ENCODE measurements at places on chromosomes 1 and 21.
A peak's percentile ranks its signal among the peaks of the same experiment; 100 is the strongest.

GRCh38 chr1:14259191-14259757 lies 339.2 kb upstream of the KAZN start:
- DNase-seq: no peak

GRCh38 chr1:39178541-39179431 lies 25.7 kb upstream of the MACF1 start:
- DNase-seq: no peak

DNA sequence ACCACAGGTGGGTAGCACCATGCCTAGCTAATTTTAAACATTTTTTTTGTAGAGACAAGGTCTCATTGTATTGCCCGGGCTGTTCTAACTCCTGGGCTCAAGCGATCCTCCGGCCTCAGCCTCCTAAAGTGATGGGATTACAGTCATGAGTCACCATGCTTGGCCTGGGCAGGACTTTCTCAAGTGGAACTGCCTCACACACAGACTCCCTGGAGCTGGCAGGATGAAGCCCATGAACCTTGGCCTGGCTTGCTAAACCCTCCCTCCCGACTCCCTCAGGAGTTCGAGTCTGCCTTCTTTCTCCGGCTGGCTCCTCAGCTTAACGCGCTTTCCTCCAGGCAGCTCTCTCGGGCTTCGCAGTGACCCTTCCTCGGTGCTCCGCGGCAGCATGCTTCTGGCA lies 7.7 kb upstream of the ECE1 start:
- no peak for DNase-seq

DNA sequence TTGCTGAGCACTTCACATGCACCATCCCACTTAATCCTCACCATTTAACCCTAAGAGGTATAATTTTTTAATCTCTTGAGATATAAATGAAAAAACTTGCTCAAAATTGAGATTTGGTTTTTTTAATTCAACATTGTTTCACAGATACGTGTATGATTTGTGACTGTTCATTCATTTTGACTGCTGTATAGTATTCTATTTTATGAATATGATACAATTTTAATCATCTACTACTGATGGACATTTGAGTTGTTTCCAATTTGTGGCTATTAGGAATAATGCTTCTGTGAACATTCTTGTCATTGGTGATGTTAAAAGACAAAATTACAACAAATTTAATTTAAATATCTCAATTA lies 617 bp upstream of the ZMYM6 start:
- no peak for DNase-seq

DNA sequence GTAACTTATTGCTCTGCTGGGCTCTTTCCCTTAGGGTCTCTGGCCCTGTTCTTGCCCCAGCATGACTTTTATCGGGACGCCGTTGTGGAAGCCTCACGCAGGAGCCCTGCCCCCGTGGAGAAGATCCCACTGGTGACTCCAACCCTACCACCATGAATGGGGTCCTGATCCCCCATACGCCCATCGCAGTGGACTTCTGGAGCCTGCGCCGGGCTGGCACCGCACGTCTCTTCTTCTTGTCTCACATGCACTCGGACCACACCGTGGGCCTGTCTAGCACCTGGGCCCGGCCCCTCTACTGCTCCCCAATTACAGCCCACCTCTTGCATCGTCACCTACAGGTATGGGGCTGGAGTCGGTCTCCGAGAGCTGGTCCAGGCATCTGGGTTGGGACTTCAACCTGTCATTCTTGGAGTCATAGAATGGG lies 322 bp downstream of the DCLRE1B start:
- DNase-seq: no peak

DNA sequence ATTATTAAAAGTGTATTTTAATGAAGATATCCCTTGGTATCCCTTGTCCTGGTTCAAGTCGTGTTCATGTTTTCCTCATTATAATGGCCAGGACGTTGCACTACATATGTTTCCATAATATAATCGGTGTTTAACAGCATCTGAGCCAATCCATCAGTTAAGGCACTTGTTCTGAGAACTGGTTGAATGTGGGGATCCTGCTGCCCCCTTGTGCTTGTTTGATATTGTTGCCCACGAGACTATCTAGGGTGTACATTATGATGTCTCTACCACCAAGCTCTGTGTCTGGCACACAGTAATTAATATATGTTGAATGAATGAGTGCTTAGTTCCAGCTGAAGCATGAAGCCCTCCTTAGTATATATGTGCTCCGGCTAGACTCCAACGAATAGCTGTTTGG lies 193.0 kb downstream of the CACNA1E start:
- DNase-seq: no peak

DNA sequence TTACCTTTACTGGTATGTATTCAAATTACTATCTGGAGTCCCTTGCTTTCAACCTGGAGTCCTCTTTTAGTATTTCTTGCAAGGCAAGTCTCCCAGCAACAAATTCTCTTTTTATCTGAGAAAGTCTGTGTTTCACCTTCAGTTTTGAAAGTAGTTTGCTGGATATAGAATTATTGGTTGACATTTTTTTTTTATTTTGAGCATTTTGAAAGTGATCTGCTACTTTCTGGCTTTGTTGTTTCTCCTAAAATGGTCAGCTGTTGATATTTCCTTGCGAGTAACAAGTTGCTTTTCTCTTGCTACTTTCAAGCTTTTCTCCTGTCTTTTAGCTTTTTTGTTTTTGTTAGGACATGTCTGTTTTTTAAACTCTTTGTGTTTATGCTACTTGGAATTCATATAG lies 126.1 kb downstream of the TRIM33 start:
- DNase-seq: no peak

GRCh38 chr21:24403221-24403620 lies 1204.1 kb downstream of the MRPL39 start:
- DNase-seq: no peak

DNA sequence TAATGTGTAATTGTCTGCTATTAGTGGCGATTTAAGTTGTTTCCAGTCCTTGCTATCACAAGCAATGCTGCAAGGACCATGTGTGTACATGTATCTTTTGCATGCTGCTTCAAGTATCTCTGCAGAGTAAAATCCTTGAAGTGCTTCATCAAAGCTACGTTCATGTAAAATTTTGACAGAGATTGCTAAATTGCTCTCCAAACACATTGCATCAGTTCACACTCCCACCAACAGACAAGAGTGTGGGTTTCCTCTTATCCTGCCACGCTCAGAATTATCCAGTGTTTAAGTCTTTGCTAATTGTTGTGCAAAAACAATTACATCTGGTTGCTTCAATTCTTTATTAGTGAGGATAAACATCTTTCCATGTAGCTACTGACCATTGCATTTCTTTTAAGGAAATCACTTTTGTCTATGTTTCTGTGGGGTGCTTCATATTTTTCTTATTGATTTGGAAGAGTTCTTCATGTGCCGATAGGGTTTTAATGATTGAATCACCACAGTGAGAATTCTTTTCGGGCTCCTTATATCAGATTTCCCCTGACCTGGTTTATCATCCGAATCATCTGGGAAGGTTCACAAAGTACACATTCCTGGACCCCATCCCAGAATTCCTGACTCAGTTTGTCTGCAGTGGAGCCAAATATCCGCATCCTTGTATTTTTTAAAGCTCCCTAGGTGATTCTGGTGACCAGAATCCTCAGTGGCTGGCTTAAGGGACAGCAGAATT lies 56.3 kb upstream of the GALNT2 start:
- DNase-seq: no peak

DNA sequence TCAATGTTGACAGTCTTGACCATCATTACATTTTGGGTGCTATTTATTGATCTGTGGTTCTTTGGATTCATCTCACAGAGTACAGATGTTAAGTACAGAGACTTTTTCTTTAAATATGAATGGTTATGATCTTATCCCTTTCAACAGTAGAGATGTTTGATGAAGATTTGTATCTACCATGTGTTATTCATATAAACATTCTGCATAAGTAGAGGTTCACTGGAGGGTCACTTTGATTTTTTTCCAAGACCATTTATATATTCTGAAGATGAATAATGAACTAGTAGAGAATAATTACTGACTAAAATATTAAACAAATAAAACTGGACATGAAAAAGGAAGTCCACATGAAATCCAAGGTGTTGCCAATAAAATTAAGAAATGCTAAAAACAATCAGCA lies 28.6 kb upstream of the HUNK start:
- no peak for DNase-seq

- no peak for DNase-seq
Measured at GRCh38 chr1:170674239-170674638, 10.3 kb downstream of the PRRX1 start.

- DNase-seq: no peak
Measured at GRCh38 chr1:207711285-207711684, 40.6 kb upstream of the CD46 start.

GRCh38 chr1:178693366-178693765 lies 31.7 kb upstream of the RALGPS2 start:
- DNase-seq: no peak

- DNase-seq: peak; percentile 59
Measured at GRCh38 chr1:160755911-160756848, 17.1 kb downstream of the SLAMF7 start.

DNA sequence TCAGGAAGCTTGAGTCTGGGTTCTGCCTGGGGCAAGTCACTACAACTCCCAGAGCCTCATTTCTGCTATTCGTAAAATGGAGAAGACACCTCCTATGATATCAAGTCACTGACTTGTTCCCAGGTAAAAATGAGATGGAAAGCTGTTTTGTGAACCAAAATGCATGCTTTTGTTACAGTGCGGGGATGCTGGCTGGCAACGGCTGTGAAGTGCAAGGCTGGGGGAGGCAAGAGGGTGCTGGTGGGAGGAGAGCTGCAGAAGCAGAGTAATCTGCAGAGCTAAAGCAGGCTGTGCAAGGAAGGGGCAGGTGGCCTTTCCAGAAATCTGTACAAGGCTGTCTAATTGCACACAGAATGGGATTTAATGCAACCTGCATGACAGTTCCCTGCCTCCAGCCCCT lies 150.9 kb downstream of the CNIH3 start:
- DNase-seq: no peak

GRCh38 chr1:209589440-209589839 lies 5.9 kb downstream of the CAMK1G start:
- no peak for DNase-seq

DNA sequence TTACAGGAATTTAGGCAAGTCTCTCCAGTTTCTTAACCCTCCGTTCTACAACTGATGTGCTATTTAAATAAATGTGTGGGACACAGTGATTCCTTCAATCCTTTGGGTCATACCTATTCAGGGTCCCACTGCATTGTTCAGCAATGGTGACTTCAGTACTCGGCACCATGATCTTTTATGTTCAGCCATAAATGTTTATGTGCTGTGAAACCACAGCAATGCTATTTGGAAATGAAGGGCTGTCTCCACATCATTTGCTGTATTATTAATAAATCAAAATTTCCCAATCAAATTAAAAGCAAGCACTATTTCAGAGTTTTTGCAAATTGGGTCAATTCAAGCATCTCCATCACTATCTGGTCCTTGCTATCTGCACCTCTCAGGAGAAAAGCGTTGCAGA lies 84.8 kb downstream of the NR5A2 start:
- DNase-seq: no peak

DNA sequence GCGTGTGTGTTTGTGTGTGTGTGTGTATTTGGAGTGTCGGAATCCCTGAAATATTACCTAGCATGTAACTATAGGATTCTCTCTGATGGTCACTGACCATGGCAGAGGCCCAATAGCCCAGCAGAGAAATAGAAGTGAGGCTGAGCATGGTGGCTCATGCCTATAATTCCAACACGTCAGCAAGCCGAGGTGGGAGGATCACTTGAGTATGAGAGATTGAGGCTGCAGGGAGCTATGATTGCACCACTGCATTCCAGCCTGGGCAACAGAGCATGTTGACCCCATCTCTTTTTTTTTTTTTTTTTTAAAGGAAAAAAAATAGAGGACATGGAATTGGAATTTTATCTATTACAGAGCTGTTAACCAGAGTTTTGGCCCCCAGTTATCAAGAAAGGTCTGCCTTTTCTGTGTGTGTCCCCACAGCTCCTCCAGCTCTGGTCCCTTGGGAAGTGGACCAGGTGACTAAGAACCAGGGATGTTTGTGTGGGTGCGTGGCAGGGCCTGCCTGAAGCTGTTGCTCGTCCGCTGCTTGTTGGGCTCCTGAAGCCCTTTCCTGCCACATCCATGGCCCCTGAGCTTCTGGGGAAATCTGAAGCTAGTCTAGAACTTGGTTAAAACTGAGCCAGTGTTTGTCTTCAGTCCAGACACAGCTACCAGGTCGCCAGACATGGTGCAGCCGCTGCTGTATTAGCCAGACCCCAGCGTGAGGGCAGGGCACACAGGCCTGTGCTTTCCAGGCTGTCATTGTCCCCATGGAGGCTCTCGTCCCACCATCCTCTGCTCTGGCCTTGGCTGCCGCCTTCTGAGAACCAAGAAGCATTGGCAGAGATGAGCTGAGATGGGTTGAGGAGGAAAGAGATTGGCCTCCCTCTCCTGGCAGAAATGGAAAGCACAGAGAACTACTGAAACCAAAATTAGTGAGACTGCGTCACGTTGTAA lies 25.5 kb downstream of the CAPN9 start:
- DNase-seq: no peak

GRCh38 chr1:18923756-18924211 lies 21.4 kb upstream of the ALDH4A1 start:
- no peak for DNase-seq

- DNase-seq: no peak
Measured at GRCh38 chr1:38270849-38271633, 224.4 kb upstream of the POU3F1 start.

DNA sequence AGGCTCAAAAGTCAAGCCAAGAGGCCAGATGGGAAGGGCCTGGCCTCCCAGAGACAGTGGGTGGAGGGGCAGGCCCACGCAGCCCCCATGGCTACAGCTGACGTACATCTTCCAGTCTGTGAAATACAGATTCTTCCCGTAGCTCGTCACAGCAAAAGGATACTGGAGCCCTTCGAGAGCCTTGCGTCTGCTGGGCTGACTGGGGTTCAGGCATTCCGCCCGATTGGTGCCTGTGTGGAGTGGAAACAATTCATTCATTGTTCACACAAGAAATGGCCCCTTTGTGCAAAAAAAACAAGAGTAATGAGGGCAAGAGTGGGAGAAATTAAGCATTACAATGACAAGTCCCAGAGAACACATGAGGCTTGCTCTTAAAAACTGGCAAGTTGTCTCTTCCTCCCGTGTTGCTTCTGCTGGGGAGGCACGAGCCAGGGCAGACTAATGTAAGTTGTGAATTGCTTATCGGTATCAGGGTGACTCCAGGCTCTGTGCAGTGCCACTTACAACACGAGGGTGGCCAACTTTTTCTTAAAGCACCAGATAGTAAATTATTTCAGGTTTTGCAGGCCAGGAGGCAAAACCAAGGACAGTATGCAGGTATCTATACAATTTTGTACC lies 85.1 kb downstream of the NID1 start:
- DNase-seq: no peak

DNA sequence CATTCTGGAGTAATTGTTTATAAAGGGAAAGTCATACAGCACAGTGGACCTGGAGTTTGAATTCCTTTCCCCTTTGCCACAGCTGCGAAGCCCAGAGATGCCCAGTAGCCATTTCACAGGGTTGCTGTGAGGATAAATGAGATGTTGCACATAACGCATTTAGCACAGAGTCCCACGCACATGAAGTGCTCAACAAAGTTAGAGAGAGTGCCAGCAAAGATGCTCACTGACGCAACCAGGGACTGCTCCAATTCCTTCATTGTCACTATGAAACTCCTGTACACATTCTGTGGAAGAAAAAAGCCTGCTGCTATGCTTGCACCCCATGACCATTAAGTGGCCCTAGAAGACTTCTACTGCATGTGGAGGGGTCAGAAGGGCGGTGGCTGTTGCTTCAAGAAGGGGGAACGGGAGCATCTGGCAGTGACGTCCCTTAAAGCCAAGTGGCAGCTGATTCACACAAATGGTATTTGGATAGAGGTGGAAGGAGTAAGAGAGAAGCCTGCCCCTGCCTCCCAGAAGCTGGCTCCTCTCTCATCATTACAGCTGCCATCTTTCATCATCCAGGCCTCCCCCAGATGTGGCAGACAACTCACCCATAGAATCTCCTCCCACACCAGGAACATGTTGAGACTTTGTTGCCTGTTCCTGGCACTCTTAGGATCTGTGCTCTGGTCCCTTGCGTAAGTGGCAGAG lies 26.5 kb upstream of the VAV3 start:
- no peak for DNase-seq
